ENCODE measurements at places on chromosomes 16 and 17.

- no peak for DNase-seq
These were observed 55.9 kb downstream of the GRB2 start for GRCh38 chr17:75349589-75349988.

DNA sequence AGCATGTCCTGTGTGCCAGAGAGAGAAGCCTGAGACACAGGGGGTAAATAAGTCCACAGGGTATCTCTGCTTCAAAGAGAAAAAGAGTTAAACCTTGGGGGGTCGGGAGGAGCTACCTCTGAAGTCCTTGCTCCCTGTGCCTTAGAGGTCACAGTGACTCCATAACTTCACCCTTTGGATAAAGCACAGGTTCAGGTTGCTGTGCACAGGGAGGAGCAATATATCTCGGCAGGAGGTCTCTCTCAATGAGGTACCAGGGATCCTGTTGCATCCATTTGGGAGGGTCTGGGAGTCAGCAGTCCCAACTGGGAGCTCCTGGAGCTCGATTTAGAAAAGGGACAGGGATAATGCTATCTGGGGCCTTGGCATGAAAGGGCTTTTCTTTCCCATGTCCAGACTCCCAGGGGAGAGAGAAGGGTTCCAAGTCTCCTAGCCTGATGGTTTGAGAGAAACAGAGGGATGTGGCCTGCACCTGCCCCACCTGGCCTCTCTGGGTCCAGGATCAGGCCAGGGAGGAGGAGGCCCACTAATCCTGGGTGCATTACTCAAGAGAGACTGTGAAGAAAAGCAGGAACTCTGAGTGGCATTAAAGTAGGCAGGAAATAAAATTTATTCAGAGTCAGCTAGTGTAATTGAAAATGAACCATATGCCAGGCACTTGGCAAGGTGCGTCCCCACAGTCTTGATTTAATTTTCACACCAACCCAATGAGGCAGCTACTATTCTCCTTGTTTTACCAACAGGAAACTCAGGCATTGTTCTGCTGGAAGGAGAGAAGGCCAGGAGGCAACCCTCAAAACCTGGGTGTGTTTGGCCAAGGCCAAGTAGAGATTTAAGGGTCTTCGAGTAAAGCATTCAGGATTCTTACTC is 40.7 kb downstream of the CUEDC1 start:
- DNase-seq, result no peak

DNA sequence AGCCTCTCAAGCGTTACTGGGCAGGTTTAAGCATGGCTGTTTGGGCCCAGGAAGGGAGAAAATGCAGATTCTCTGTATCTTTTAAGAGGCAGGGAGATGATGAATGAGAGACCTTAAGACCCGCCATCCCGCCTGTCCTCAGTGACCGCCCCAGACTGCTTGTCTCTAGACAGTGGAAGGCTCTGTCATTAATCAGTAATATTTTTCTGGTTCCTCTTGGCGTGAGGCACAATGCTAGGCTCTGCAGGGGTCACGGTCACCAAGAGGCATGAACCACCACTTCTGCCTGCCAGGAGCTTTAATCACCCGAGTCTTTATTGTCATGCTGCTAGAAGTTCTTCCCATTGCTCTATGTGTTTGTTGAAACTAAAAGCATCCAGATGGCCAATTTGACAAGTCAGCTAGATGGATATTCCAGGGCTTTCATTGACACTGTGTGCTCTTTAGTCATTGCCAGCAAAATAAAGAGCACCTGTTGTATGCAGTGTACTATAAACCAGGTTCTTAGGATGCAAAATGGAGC is 3.2 kb downstream of the SLC6A2 start:
- no peak for DNase-seq

DNA sequence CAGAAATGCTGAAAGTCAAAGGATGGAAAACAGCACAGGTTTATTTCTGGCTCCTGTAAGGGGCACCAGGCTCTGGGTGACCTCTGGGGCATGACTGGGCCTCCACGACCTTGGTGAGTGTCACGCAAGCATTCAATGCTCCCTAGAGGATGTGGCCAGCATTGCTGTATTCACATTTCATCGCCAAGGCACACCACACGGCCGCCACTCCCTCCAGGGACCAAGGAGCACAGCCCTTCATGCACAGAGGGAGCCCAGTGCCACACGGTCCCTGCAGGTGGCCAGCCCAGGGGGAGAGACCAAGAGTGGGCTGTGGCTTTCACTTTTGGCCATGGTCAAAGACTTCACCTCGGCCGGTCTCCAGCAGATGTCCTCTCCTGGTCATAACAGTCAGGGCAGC is 137.4 kb upstream of the TNRC6C start:
- DNase-seq, result no peak

DNA sequence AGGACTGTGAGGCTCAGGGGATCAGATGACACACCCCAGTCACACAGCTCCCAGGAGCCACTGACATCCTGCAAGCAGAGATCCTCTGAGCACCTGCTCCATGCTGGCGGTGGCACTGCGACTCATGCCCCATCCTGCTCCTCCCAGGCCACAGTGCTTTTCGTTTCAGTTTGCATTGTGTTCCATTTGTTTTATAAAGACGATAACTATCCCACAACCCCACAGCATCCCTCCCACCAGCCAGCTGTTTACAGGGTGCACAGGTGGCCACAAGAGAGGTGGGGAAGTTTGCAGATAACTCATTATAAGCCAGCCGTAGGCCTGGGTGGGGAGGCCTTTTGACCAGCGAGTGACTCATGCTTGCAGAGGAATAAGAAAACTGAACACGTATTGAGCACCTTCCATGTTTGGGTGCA is 28.2 kb downstream of the BCO1 start:
- DNase-seq, result no peak

GRCh38 chr17:38317081-38317480 is 20.1 kb downstream of the MRPL45 start:
- DNase-seq, result no peak

GRCh38 chr16:60741810-60742209 is 1294.4 kb downstream of the CDH8 start:
- DNase-seq, result no peak

DNA sequence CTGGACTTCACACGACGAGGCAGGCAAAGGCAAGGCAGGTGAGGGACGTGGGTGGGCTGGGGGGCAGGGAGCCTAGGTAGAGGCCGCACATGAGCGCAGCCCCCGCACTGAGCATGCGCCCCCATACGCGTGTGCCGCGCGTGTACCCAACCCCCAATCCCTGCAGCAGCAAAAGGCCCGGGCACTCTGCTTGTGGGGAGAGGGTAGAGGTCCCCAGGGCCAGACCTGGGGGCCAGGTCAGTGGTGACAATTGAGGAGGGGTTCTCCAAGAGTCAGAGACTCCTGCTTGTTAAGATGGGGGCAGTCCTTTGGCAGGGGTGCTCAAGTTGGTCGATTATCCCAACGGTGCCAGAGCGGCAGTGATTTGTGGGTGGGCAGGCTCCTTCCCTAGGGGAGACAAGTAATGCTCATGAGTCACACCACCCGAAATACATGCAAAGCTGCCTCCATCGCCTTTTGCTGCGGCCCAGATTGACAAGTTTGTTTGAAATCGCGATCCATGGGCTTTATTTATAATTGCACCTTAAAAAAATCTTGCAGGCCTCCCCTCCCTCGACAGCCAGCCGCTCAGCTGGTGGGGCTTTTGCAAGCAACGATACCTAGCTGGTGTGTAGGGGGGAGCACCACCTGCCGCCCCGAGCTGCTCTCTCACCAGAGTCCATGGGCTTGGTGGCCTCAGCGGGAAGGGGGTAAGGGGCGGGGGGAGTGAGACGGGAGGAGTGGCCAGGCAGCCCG is 1.1 kb upstream of the GIT1 start:
- peak; percentile 78 for DNase-seq

- peak; percentile 51 for DNase-seq
These were observed 831 bp upstream of the RCVRN start for GRCh38 chr17:9905902-9906301.

DNA sequence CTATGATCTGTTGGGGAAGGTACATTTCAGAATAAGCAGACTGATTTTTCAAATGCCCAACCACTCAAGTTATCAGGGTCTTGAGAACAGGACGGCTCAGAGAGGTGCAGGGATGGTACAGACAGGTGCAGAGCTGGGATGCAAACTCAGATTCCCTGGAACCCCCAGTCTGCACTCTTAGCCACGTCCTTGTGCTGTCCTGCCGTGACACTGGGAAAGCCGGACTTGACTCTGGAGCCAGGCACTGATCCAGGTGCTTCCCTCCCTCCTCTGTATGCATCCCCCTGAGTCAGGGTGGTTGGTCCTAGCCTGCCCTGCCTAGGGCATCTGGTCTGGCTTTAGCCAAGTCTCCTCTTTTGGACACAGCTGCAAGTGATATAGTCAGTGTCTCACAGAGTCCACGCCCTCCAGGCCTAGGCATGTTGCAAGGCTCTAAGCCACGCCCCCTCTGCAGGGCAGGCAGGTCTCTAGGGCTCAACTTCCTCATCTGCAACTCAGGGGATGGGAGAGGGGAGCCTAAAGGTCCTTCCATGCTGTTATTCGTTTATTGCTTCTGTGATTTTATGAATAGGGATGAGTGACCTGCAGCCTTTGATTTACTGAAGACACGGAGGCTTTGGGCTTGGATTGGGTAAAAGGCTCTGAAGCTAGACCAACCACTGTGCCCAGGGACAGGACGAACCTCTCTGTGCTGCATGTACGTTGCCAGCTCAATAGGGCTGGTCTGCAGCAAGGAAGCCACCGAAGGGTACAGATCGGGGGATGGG is 97.3 kb downstream of the SDK2 start:
- peak; percentile 55 for DNase-seq

DNA sequence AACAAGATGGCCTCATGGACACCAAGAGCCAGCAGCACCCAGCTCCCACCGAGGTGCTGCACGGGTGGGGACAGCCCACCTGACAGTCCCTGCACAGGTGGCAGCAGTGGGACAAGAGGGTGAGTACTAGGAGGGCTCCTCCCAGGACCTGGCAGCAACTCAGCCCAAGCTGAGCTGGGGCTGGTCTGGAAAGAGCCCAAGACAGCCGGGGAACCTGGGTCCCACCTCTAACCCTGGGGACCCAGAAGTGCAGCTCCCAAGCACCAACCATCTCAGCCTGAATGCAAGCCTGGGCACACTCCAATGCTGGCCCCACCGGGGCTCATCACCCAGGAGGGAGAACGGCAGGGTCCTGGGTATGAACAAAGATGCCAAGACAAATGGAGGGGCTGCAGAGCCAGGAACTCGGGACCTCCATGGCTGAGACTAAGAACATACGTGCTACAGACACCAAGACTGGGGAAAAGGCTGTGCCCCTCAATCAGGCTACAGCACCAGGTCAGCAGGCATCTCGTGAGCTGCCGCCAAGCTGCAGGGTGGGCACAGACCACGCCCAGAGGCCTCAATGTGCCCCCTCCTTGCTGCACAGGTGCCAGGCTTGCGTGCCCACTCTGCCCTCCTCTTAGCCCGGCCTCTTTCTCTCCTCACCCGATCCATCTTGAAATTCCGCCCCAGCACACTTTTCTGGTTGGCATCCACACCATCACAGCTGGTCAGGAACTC is 37.5 kb upstream of the GSG1L start:
- no peak for DNase-seq

DNA sequence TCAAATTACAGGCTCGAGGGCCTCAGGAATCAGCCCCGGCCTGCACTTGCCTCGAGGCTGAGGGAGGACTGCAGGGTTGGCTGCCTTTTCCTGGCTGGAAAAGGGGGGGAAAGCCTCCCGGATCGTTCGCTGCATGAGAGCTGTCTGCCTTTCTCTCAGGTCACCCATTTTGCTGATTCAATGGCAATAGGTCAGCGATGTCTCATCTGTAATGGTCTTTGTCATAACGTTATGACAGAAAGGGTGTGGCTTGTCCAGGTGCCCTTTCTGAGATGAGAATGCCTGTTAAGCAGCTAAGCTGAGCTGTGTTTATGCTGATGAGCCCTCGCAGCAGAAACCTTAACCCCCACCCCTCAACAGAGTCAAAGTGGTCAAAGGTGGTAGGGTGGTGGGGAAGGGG is 81.8 kb downstream of the AKAP1 start:
- no peak for DNase-seq

DNA sequence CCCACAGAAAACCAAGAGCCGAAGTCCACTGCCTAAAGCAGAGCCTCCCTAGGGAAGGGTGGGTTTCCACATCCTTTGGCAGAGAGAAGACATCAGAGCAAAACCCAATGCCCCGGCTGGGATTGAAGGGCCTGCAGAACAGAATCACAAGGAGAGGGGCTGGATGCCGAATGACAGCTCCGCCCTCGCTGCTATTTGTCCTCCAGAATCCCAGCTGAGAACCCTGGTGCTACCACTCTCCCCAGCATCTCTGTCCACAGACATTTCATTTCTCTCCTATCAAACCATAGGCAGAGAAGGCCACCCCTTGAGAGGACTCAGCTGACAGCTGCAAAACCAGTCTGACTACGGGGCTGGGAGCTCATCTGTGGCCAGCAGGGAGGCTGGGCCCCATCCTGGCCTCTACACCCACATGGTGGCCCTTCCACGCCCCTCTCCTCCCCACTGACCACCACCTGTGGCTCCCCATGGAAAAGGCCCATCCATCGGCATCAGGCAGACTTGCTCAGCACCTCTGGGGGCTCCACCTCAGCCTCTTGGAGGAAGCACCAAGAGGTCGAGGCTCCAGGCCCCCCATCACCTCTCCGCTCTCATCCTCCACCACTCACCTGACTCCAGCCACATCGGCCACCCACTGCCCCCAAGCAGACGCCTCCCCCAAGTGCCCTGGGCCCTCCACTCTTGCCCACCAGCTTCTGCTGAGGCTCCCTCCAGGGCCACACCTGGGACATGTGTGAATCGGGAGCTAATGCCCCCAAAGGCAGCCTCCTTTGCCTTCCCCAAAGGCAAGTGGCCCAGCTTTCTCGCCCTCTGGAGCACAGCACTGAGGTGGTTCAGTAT is 288.5 kb downstream of the C16orf95 start:
- DNase-seq, result no peak

DNA sequence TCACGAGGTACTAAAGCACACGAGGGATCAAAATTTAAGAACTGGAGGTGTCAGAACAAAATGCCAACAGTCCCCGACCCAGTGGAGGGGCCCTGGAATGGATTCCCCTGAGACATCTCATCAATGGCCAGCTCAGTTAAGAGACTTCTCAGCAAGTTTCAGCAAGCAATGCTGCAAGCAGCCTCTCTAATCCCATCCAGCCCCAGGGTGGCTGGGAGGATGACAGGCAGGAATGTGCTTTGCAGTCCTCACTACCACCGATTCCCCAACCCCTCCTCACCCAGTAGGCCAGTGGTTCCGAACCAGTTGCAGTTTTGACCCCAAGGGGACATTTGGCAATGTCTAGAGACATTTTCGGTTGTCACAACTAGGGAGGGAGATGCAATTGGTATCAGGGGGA is 8.7 kb downstream of the GPRC5B start:
- no peak for DNase-seq

GRCh38 chr16:29662729-29663015 is 375 bp upstream of the SPN start:
- no peak for DNase-seq
